Dermis blood vessel endothelial cell (primary cell): ENCODE measurements at places on chromosomes 13 and 19. TPM values are rescaled to one million over a fixed set of nuclear protein-coding genes. Genes with fewer than 3 reads are reported as not detected.

- no peak for DNase-seq
Observed at GRCh38 chr19:30393729-30394480, 21.7 kb downstream of the ZNF536 start.

GRCh38 chr13:34942732-34943435, 814 bp downstream of the NBEA start:
- DNase-seq = no peak

DNA sequence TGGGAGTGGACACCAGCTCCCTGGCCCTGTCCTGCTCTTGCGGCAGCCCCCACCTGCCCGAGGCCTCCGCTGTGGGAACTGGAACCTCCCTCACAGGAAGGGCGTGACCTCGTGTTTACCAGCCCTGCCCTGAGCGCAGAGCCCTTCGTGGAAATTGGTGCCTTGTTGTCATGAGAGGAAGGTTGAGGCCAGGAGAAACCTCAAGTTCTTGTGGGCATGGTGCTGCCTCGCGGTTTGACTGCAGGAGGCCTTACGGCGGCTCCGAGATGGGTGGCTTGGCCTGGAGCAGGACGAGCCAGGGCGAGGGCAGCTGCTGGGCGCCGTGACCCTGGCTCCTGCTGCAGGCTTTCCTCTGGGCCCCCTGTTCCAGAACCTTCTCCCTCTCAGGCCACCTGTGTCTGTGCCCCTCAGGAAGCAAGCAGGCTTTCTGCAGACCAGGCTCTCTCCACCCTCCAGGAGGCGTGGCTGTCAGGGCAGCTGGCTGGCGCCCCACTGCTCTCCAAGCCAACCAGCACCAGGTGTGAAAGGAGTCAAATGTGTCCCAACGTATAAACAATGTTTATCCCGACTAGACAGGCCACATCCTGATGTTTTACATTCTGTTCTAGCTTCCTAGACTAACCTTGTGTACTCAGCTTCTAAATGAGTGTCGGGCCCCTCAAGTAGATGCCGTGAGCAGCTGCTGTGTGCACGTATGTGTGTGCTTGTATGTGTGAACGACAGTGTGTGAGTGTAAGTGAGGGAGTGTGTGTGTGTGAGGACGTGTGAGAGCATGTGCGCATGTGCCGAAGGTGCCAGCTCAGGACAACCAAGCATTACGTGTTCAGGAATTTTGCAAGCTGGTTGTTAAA, 10.4 kb upstream of the RASA3 start:
- DNase-seq = no peak

GRCh38 chr19:16139752-16140151, 3.7 kb upstream of the HSH2D start:
- no peak for DNase-seq

- DNase-seq = no peak
Observed at GRCh38 chr13:29323954-29324353, 271.5 kb downstream of the SLC7A1 start.

Gene LINGO3
- total RNA-seq = not detected in 2 replicates

Gene ZNF791
- total RNA-seq = 17.9 and 21.3 TPM in 2 replicates

Gene PCDH17
- total RNA-seq = 1.6 and 2.2 TPM in 2 replicates

Gene YIPF2
- 67.1 and 106 TPM in 2 replicates for total RNA-seq

Gene CRB3
- not detected in 2 replicates for total RNA-seq
